ENCODE measurements at places on chromosomes 7 and 10.

DNA sequence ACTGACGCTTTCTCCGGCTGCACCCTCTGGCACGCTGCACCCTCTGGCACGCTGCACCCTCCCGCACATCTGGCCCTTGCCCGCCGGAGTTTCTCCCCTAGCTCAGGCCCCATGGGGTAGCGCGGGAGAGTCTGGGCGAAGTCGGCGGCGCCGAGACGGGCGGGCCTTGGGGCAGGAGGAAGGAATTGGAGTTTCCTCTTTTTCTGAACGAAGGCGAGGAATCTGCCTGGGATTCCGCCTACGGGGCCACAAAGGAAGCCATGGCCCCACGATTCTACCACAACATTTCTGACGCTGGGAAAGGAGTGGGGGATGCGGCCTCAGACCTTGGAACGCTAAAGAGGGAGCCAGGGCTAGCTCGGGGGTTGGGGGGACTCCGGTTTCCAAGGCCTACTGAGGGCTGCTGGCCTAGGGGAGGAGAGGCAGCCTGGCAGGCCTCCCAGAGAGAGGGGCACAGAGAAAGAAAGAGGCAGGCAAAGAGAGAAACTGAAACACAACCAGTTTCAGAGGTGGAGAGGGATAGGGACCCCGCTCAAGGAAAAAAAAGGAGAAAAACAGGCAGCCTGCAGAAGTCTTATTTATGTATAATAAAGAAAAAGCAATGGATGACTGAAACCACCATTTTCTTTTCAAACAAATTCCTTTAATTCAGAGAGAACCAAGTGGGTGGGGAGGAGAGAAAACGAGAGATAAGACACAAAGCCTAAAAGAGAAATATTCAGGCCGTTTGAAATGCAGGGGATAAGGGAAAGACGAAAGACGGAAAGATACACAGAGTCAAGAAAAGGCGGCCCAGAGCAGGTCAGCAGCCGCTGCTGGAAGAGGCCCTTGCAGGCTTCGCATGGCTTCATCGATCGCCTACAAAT lies 4.3 kb downstream of the TLX1 start:
- no peak for DNase-seq

DNA sequence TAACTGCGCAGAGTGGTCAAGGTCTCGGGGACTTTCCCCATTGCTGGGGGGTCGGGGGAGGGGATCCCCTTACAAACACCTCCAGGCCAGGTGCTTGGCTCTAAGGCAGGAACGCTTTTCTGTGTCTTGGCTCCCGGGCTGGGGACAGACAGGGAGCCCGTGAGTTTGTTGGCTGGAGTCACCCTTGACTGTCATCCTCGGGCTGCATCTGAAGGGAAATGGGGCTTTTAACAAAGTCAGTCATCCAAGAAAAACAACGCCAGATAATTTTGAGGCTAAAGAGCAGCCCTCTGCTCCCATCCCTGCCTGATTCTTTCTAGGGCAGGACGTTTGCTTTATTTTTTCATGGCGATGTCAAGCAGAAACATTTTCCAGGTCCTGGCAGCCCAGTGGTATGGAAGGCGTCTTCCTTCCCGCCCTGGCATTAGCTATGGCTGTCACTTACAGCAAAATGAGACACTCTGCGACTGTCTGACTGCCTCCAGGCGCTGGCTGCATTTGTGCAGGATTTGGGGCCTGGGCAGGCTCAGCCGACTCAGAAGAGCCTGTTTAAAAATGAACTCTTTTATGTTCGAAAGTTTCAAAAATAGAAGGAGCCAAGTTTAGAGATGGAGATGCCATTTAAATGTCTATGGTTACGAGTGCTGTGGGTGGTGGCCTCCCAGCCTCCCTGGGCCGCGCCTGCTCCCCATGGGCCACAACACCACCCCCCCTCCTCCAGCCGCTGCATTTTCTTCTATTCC lies 54.7 kb upstream of the TNS3 start:
- no peak for DNase-seq

DNA sequence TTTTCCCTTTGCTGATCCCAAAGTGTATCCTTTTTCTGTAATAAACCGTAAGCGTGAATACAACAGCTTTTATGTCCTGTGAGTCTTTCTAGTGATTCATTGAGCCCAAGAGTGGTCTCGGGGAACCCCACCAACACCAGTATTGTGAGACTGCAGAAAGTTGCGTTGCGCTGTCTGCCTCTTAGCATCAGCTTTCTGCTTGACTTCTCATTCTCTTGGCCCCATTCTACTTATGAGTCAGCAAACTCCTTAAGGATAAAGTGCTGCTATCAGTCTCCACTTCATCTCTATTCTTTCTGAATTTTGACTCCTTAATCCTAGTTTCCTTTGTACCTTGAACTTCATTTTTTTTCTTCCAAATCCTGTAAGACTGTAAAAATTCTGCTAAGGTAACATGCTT lies 184.3 kb upstream of the MBL2 start:
- DNase-seq, result no peak

- no peak for DNase-seq
Observed at GRCh38 chr7:23183279-23184012, 1.6 kb downstream of the NUP42 start.

- DNase-seq, result no peak
Observed at GRCh38 chr7:29763266-29763665, 43.0 kb upstream of the WIPF3 start.

DNA sequence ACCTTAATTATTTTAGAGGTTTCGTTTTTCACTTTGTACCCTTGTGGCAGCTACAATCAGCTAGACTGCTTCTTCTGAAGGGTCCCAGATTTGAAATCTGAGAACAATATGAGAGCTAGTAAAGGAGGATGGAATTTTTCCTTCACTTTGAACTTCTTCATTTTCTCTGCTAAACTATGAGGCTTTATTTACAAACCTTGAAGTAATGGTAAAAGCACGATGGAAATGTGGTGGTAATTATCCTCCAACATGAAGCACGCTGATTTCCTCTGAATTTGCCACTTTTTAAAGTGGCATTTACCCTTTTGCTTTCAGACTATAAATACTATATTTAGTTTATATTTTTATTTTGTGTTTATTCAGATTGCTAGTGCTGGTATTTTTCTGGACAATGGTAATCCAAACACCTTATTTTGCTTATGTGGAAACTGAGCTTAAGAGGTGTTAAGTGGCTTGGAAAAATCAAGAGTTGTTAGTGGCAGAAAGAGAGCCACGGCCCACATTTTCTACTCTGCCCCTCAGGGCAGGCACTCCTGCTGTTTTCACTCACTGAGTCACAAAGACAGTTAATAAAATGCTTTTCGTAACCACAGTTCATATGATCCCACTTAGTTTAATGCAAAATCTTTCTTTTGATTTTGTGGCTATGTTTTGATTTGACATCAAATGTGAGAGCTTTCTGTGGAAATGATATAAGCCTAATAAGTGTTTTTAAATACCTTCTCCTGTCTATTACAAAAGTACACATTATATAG lies 2.7 kb downstream of the SSMEM1 start:
- DNase-seq, result no peak

DNA sequence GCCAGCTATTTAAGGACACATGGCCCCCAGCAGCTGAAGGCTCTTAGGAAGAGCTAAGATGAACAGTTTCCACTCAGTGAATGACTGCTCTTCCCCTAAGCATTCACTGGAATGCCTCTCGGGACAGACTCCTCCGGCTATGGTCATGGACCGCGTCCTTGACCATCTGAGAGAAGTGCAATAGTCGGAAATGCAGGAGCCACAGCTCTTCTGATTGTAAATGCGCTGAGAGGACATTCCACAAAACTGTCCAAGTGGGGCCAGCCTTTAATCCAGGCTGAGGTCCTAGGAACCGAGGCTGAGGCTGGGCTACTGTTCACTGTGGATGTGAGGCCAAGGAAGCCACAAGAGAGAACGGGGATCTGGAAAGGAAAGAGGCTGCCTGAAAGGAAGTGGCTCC lies 162.0 kb upstream of the TMEM72 start:
- no peak for DNase-seq

DNA sequence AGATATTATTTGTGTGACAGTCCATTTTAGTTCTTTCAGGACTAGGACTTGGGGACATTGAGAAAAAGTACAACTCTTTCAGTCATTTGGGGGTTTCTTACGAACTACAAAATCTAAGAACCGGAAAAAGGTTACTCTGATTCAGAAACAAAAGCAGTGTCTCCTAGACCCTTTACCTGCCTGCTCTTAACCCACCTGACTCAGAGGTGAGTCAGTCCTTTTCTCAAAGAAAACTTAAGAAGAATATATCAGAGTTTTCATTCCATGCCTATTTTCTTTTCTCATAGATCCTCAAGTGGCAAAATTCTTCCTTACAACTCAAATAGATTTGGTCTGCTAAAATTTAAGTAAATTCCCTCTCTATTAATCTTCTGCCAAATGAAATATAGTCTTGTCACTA lies 114.9 kb upstream of the PTN start:
- DNase-seq, result no peak

- peak; percentile 28 for DNase-seq
Observed at GRCh38 chr10:28676326-28676967, 874 bp upstream of the BAMBI start.

All from activated naive CD4-positive, alpha-beta T cell treated with anti-CD3 and anti-CD28 coated beads, Interleukin-2, amount 50 U/mL, for 16 hours (primary cell).